DND-41 (cell line): ENCODE measurements at places on chromosomes 12 and 14.
A peak's percentile ranks its signal among the peaks of the same experiment; 100 is the strongest.

- peaks cover 35% of the 10 kb centered on the region for H3K36me3 ChIP-seq
- peaks cover 45% of the 10 kb centered on the region for H3K4me1 ChIP-seq
- H3K27me3 ChIP-seq = no peaks in the 10 kb centered on the region
- H3K4me3 ChIP-seq = peak overlapping the region; percentile 91
Observed at GRCh38 chr12:122499991-122500684, 594 bp downstream of the ZCCHC8 start.

GRCh38 chr14:72796935-72797334 lies 97.0 kb downstream of the DPF3 start:
- no peaks in the 10 kb centered on the region for H3K4me1 ChIP-seq
- DNase-seq = no peak
- H3K4me3 ChIP-seq = no peak overlapping the region
- no peak overlapping the region for H3K27ac ChIP-seq

- no peak for DNase-seq
- no peaks in the 10 kb centered on the region for H3K36me3 ChIP-seq
- H3K4me3 ChIP-seq = no peak overlapping the region
- no peak overlapping the region for H3K27ac ChIP-seq
Observed at GRCh38 chr12:107302649-107303341, 209.4 kb upstream of the CRY1 start.

DNA sequence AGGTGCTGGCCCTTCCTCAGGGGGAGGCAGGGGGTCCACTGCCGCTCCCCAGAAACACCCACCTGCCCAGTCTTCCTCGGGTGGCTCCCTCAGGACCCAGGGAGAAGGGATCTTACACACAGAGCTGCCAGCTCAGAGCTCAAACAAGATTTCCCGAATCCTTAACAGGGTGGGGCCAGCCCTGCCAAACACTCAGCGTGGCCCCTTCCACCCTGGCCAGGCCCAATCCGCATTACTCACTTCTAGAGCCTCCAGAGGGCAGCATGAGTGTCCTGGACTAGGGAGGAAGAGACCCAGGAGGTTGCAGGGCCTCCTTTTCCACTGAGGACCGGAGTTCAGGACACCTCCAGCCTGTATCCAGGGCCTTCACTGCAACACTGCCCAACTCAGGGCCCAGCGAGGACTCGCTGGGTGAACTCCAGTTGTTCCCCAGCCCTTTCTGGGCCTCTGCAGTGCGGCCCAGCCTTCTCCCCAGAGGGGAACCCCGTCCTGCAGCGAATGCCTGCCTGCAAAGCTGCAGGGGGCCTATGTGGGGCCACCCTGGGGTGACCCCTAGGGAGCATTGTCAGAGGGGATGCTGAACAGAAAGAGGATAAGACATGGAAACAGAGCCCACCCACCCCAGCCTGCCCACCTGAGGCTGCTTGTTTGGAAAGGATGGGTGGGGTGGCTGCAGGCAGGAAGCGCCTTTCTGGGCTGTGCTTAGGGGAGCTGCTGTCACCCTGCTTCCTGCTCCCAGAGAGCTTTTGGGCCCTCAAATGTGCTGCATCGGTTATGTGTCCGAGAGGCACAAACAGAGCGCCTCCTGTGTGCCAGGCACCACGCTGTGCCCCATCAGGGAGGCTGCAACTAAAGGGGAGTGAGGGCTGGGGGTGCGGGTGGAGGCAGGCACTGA lies 43.8 kb downstream of the CCNK start:
- no peaks in the 10 kb centered on the region for H3K27me3 ChIP-seq
- DNase-seq = no peak
- H3K27ac ChIP-seq = no peak overlapping the region
- H3K4me3 ChIP-seq = no peak overlapping the region

GRCh38 chr14:103123634-103124500 lies 606 bp downstream of the TNFAIP2 start:
- no peak for DNase-seq
- no peak overlapping the region for H3K27ac ChIP-seq
- H3K27me3 ChIP-seq = peaks cover 12% of the 10 kb centered on the region
- no peaks in the 10 kb centered on the region for H3K36me3 ChIP-seq
- no peak overlapping the region for H3K4me3 ChIP-seq

- H3K27me3 ChIP-seq = peaks cover 22% of the 10 kb centered on the region
- no peak overlapping the region for H3K27ac ChIP-seq
- no peak for DNase-seq
- no peaks in the 10 kb centered on the region for H3K36me3 ChIP-seq
- H3K4me3 ChIP-seq = no peak overlapping the region
Observed at GRCh38 chr14:60206837-60207533, 41.8 kb upstream of the DHRS7 start.

GRCh38 chr14:87231336-87232026 lies 761.5 kb downstream of the GALC start:
- H3K27me3 ChIP-seq = no peaks in the 10 kb centered on the region
- H3K27ac ChIP-seq = no peak overlapping the region
- H3K36me3 ChIP-seq = no peaks in the 10 kb centered on the region
- no peaks in the 10 kb centered on the region for H3K4me1 ChIP-seq

GRCh38 chr14:34872822-34873588 lies 2.2 kb downstream of the BAZ1A start:
- peaks cover 40% of the 10 kb centered on the region for H3K36me3 ChIP-seq
- H3K4me3 ChIP-seq = peak overlapping the region; percentile 94
- peaks cover 39% of the 10 kb centered on the region for H3K4me1 ChIP-seq
- DNase-seq = no peak
- peak overlapping the region; percentile 83 for H3K27ac ChIP-seq

DNA sequence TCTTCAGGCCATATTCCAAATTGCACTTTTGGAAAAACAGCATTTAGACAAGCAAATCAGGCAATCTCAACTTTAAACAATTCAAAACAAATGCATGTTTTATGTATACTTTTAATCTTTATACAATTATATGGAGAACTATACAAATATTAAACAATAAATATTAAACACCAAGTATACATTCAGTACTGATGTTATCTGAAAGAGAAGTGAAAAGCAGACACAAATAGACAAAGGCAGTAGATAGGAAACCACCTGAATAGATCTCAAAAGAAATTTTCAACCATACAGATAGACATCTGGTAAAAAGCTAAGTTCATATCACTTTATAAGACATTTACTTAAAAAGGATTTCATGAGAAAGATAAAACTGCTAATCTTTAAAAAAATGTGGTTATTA lies 65.2 kb downstream of the ZC3H14 start:
- no peak for DNase-seq
- H3K4me1 ChIP-seq = no peaks in the 10 kb centered on the region
- H3K4me3 ChIP-seq = no peak overlapping the region
- H3K36me3 ChIP-seq = peaks cover 14% of the 10 kb centered on the region; the same call in 1 of the 2 replicates
- H3K27ac ChIP-seq = no peak overlapping the region

- DNase-seq = no peak
- H3K4me1 ChIP-seq = no peaks in the 10 kb centered on the region
- H3K27me3 ChIP-seq = no peaks in the 10 kb centered on the region
- H3K27ac ChIP-seq = no peak overlapping the region
- no peak overlapping the region for H3K4me3 ChIP-seq
- no peaks in the 10 kb centered on the region for H3K36me3 ChIP-seq
Observed at GRCh38 chr12:62103748-62104147, 156.5 kb upstream of the USP15 start.

DNA sequence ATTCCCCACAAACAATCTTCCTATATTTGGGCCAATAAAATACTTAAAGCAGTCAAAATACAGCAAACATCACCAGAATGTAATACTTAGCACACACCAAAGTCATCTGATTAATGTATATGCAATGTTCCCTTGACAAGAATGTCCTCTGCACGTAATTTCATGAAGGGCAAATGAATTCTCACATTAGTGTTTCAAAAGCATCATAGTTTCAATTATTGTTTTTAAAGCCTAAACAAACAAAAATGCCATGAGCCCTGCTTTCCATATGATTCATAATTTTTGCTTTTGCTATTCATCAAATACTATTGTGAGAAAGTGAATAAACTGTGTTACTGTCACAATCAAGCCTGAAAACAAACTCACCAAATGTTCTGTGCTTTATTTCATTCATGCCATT lies 156.0 kb downstream of the EPS8 start:
- no peaks in the 10 kb centered on the region for H3K36me3 ChIP-seq
- H3K4me3 ChIP-seq = no peak overlapping the region
- H3K27me3 ChIP-seq = peaks cover 4% of the 10 kb centered on the region
- H3K27ac ChIP-seq = no peak overlapping the region

DNA sequence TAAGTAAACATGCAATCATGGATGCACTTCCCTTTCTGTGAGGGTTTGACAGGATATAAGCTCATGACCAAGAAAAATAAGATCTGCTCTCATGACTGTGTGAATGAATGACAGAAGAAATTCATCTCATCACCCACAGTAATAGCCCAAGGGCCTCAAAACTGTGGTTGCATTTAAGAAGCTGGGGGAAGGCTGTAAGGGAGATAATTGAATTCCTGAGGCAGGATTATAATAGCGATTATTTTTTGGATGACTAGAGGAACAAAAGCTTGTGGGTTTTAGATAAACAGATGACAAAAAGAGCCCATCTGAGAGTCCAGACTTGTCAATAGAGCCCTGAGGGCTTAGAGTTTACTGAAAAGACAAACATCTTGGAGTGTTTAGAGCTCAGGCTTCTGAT lies 161.2 kb downstream of the NTF3 start:
- no peaks in the 10 kb centered on the region for H3K4me1 ChIP-seq
- no peak for DNase-seq
- no peak overlapping the region for H3K4me3 ChIP-seq
- H3K27me3 ChIP-seq = peaks cover 6% of the 10 kb centered on the region

DNA sequence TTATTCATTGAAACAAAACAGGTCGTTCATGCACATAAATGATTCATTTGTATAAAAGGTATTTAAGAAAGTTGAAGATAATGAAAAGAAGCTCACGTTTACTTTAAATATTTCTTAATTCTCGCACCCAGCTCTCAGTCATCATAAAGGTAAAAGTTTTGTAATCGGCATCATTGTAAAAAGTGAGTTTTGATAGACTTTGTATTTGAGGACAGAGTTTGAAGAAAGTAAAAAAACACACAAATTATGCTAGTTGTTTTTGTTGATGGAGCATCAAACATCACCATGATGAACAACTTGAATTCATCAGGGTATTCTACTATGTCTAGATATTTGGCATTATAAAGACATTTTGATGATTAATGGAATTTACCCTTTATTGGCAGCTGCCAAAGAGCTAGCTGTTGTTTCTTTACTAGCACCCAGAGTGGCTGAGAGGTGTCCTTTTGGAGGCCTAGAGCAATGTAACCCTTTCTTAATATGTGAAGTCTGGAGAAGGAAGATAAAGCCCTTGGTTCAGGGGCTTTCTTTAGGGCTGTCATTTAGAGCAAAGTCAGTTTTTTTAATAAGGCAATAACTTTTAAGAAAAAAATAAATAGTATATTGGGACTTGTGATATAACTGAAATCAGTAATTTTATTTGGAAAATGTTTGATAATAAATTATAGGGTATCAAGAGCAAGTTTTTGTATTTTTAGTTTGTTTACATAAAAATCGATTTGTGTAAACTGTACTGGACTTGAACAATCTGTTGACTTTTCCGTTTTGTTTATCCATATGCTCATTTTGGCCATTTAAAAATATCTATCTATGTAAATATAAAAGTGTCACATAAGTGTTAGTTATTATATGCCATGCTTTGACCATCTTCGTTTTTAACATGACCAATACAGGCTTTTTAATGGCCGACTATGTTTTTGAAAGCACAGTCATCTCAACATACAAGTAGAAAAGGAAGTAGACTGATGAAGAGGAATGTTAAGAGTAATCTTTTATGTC lies 7.4 kb downstream of the GLRX5 start:
- H3K27me3 ChIP-seq = no peaks in the 10 kb centered on the region
- no peak overlapping the region for H3K4me3 ChIP-seq
- DNase-seq = no peak
- peaks cover 21% of the 10 kb centered on the region; the same call in 1 of the 2 replicates for H3K4me1 ChIP-seq

DNA sequence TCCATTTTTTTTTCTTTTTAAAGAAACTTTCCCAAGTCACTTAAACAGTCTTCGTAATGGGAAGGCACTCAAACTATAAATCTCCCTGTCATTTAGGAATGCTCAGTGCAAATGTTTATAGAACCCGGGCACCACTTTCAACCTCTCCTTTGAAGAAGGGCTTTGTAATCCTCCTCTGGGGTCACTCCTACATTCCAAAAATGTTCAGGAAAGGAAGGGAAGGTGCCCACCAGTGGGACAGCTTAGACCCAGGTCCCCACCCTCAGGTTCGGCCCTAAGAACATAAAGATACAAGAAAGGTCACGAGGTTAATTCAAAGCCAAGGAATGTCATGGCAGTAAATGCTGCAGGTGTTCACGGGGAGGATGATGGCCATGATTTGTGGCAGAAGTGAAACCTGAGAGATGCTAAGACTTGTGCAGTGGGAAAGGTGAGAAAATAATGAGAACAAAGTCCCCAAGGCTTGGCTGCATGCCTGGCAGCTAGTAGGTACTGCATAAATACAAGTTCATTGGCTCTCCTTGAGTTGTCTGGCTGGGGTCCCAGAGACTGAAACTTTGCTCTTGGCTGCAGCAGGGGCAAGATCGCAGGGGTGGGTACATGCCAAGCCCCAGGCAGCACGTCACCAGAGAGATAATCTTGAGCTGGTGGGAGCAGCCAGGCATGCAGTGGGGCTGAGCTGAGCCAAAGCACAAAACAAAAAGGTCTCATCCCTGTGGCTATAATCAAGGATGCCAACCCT lies 21.1 kb downstream of the KRT18 start:
- no peak overlapping the region for H3K27ac ChIP-seq
- H3K27me3 ChIP-seq = peaks cover 6% of the 10 kb centered on the region
- DNase-seq = no peak
- no peak overlapping the region for H3K4me3 ChIP-seq
- H3K36me3 ChIP-seq = no peaks in the 10 kb centered on the region

DNA sequence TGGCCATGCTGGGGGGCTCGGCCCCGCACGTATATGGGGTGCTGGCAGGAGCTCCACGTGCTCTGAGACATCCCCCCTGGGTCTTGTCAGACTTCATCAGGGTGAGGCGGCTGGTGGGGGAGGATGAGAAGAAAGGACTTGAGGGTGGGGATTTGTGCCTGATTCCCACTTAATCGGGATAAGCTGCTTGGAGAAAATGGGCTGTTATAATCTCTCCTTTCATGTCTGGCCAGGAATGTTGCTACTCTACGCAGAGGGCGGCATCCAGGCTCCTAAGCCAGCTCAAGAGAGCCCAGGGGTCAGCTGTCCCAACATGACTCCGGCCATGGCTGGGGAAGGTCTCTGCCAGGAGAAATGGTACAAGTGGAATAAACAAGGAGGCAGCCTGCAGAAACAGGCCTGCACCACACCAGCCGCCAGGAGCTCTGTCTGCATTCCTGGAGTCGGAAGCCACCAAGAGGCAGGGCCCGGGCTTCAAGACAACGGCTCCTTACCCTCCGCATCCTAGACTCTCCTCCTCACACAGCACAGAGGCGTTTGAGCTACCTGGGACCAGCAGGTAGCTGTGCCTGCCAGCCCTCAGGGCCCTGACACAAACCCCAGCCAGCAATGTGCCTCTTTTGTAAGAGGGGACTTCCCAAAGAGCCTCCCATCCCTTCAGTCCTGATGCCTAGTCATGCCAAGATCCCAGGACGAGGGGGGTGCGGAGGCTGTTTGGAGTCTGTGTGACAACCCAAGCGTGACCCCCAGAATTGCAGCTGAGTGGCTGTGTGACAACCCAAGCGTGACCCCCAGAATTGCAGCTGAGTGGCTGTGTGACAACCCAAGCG lies 195.8 kb upstream of the DIO3 start:
- H3K27ac ChIP-seq = no peak overlapping the region
- no peak for DNase-seq
- H3K4me3 ChIP-seq = no peak overlapping the region
- peaks cover 6% of the 10 kb centered on the region for H3K27me3 ChIP-seq
- H3K36me3 ChIP-seq = no peaks in the 10 kb centered on the region
